ENCODE measurements at places on chromosomes 2 and 18.
A peak's percentile ranks its signal among the peaks of the same experiment; 100 is the strongest.

GRCh38 chr2:206020171-206020570 lies 65.8 kb downstream of the INO80D start:
- no peak for DNase-seq

DNA sequence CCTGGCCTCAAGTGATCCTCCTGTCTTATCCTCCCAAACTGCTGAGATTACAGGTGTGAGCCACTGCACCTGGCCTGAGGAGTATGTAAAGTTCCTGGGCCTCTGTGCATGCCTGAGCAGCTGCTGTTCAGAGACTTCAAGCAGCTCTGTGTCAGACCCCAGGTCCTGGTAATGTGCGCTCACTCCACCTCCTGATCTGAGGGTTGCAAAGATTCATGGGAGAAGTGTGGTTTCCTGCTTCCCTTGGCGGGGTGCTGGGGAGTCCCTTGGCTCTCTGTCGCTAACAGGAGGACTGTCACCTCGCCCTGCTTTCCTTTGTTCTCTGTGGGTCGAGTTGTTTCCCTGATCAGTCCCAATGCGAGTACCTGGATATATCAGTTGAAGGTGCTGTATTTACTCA lies 8.6 kb upstream of the IL36A start:
- DNase-seq, result no peak

DNA sequence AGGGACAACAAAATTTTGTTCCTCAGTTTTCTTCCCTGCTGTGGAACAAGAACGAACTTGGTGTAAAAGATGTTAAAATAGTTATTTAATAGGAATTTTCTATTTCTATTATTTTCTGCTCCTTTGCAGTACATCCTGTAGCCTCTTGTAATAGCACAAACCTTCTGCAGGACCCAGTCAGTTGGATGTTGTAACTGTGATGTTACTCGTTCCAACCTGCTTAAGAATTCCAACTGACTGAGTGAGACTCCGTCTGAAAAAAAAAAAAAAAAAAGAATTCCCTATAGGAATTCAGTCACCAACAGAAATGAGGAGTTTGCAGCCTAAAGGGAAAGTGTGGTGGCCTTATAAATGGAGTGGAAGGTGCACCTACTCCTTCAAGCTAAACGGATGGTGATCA lies 46.4 kb upstream of the CDH20 start:
- DNase-seq, result no peak

- DNase-seq, result no peak
Measured at GRCh38 chr2:36561237-36561944, 36.6 kb downstream of the FEZ2 start.

- DNase-seq, result no peak
Measured at GRCh38 chr18:68263481-68263880, 451.4 kb downstream of the TMX3 start.

DNA sequence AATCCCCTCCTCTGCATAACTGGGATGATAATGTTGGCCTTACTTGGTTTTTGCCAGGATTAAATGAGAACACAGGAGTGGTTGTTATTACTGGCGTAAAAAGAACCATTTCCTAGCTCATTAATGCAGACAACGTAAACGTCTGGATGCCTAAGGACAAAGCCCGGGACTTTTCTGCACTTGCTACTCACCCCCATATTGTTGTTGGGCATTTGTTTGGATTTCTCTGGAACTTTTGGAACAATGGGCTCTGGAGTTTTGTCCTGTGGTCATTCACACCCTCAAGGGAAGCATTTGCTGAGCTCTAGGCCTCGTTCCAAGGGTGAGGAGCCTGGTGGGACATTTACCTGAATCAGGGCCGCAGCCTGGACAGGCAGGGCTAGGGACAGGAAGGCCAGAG lies 76.0 kb downstream of the HS1BP3 start:
- DNase-seq, result no peak

GRCh38 chr2:88530081-88530480 lies 77.6 kb upstream of the FOXI3 start:
- DNase-seq, result no peak

DNA sequence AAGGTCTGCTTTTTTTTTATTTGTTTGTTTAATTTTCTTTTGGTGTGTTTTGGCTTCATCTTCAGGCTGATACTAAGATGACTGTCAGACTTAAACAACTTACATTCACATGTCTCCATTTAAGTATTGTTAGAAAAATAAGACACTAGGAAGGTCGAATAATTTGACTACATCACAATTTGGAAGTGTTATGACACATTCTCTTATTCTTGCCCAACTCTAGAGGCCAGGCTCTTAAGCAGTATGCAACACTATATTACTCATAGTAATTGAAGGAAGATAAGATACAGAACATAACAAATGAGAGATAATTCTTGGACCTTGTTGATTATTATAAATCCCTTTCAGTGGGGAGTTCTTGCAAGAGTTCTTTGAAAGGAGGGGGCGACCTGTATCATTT lies 295.3 kb upstream of the COL3A1 start:
- no peak for DNase-seq

DNA sequence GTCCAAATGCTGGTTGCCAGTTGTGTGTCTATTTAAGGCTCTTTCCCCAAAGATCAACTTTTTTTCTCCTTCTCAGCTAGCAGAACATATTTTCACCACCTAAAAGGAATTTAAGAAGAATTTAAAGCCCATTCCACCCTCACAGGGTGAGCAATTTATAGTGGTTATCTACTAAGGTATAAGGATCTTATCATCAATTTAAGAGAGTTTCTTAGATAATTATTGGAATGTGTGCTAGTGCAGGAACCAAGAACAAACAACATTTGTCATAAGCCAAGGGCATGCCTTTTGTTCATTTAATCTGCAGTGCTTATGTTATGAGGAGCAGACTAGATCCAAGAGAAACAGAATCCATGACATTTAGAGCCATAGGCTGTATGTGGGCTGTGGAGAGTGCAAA lies 37.2 kb downstream of the NLRC4 start:
- DNase-seq, result no peak

GRCh38 chr2:1203772-1204171 lies 209.5 kb upstream of the TPO start:
- DNase-seq, result no peak

DNA sequence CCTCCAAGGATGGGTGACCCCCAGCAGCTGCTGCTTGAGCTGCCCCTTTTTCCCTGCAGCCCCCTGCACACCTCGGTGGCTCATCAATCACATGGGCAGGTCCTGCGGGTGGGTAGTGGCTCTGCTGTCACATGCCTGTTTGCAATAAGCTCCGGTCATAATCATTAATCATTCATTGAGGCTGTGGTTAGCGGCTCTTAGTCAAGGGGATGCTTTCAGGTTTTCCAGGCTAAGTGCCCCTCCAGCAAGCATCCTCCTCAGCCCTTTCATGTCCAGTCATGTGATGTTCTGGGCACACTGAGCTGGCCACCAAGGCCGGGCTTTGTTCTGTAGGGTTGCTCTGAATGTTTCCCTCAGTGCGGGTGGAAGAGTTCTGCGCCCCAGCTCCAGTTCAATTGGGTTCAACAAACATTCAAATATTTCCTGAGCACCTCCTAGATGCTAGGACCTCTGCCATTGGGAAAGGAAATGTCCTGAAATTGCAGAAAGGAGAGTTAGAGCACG lies 96.4 kb upstream of the LDAH start:
- DNase-seq, result no peak

DNA sequence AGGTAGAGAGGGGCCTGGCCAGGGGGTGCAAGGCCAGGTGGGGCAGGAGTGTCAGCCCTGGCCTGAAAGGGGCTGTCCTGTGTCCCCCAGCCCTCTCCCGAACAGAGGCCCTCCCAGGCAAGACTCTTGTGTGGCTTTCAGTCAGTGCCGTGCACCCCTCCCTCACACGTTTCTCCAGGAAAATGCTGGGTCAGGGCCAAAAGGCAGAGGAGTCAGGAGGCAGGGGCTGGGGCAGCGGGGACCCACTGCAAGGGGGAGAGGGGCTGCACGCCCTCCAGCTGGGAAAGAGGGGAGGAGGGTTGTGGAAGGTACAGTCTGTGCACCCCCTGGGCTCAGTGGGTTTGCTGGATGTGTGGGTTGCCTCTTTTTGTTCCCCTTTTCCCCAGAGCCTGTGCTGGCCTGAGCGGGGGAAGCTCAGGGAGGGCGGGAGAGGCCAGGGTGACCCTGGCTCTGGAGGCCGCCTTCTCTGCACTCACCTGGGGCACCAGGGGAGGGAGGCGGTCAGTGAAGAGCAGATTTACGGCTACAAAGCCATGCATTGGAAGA lies 4.1 kb downstream of the KCNF1 start:
- DNase-seq, result no peak

DNA sequence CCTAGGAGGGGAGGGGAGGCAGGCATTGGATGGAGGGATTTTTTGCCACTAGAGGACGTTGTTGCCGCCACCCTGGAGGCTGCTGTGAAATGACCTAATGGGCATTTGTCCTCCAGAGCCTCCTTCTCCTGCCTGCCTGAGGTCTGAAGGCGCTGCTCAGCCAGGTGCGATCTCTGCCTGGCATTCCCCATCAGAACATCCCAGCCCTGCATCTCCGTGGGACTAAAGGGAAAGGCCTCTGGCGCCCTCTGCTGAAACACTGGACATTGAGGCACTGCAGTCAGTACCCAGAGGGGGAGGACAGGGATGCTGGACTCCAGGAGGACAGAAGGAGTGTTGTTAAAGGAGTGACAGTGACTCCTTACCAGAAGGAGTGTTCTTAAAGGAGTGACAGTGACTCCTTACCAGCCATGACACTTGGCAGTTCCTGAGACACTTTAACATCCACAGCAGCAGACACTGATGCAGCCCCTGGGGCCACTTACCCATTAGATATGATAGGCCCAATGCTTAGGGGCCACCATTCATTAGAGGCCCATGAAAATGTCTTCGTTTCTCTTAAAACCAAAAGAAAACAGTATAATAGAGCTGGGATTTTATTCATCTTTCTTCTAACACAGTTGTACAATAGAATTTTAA lies 17.0 kb downstream of the THNSL2 start:
- DNase-seq, result peak; percentile 35

DNA sequence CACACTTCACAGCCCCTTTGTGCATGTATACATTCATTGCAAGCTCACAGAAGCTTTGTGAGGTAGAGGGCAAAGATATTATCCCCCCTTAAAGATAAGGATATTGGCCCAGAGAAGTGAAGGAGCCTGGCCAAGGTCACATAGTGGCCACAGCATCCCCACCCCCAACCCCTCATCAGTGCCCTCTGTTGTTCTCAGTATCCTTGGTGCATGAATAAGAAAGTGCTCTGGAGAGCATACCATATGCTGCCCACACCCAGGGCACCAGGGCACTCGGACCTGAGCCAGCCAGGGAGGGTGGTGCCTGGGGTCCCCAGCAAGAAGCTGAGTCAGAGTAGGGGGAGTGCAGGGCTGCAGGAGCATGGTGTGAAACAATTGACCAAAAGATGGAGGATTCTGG lies 3.3 kb downstream of the DYSF start:
- DNase-seq, result no peak

GRCh38 chr2:28687640-28688385 lies 63.8 kb upstream of the PPP1CB start:
- DNase-seq, result no peak

DNA sequence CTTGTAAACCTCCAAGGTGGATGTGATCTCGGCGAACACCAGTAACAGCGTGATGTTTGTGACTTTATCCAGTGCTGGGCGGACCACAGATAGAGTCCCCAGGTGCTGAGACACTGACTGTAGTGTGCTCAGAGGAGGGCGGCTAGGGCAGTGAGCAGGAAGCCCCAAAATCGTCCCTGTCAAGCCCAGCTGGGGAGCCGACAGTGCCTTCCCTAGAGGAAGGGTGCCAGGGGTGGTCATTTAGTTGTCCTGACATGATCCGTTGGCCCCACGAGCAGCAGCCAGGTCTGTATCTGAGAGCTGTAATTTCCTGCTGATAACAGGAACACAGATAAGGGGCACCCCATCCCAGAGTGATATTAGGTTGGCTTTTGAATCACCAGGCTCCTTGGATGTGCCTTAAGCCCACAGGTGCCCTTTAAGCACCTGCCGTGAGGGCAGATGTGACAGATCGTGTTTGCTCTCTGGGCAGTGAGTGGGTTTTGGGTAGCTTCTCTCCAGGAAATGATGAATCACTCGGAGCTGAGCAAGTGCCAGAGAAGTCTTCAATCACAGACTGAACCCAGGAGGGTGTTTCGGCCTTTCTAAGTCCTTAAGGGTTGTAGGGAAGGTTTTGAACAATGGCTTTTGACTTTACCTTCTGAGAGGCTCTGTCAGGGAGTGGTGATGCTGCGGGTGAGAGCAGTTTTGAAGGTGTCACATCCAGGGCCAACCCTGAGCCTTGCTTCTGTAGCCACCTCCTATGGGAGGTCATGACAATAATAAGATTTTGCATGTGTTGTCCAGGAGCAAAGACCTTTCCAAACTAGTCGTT lies 7.7 kb downstream of the LPIN1 start:
- DNase-seq, result no peak

DNA sequence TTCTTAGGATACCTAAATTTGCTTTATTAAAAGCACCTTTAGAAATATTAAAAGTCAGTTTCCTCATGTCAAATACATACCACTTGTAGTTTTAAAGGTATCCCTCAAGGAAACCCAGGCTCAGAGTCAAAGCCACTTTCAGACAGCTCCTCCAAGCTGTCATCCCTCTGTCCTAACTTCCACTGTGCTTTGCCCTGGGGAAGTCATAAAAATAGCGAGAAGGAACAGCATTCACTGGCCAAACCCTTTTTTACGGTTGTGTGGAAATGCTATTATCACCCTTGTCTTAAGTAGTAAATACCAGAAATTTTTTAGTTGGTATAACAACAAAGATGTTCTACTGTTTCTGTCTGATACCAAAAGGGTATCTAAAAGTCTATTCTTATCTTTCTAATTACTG lies 680.5 kb downstream of the ZEB2 start:
- DNase-seq, result no peak

DNA sequence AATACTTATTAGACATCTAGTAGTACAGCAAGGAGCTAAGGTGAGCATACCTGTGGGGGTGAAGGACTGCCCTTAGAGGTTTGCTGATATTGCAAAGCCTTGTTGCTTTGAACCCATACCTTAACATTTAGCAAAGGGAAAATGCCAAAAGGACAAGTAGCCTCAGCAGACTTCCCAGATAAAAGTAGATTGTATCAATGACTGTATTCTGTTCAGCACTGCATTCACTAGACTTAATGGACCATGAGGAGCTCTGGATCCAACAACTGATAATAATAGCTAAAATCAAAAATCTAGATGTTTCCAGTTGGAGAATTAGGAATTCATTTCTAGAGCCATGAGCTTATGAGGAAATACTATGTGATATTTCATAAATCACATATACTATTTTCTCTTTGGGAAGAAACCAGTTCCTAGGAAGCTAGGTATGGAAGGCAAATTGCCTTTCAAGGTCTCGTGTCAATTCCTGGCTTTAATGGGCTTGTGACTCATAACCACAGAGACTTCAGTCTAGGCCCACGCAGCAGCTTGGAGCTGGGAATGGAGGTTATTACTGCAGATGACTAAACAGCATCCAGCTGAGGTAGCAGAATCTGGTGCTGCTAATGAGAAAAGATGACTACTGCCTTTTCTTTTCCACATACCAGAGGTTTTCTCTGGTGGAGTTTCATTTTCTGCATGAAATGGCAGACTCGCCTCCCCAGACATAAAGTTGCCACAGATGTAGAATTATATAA lies 191.2 kb upstream of the NABP1 start:
- DNase-seq, result no peak

GRCh38 chr2:233051241-233052149 lies 8.6 kb upstream of the INPP5D start:
- DNase-seq, result peak; percentile 55

- DNase-seq, result no peak
Measured at GRCh38 chr2:161586517-161587167, 37.6 kb upstream of the SLC4A10 start.
